Midbrain (tissue), 1 donor: ENCODE measurements at places on chromosomes 7 and 10.
A peak's percentile ranks its signal among the peaks of the same experiment; 100 is the strongest.

GRCh38 chr10:30598105-30598776 is 31.3 kb downstream of the LYZL2 start:
- no peak for DNase-seq

DNA sequence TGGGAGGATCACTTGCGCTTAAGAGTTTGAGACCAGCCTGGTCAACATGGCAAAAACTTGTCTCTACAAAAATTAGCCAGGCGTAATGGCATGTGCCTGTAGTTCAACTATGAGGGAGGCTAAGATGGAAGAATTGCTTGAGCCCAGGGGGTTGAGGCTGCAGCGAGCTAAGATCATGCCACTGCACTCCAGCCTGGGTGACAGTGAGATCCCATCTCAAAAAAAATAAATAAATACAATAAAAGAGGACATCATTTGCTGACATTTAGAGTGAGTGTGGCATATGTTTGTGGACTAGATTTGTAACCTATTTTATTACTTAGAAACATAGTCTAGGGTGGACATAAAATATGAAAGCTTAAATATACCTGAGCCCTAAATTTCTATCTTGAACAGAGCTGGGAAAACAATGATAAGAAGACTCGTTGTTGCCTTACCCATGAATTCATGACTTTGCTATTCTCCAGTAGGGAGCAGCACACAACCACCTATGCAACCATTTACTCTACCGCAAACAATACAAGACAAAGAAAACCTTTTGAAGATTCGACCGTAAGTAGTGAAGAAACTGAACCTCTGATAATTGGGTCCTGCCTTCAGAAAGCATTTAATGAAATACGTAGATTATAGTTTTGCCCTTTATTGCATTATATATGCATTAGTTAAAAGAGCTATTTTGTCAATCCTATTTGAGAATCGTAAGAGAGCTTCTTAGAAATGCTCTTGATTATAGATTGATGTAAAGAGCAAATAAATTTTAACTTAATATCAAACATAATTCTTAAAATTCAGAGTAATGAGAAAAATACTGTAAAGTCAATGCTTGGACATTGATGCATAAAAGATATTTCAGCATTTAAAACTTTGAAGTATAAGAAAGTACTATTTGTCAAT is 83.5 kb downstream of the GNAT3 start:
- peak; percentile 56 for DNase-seq

DNA sequence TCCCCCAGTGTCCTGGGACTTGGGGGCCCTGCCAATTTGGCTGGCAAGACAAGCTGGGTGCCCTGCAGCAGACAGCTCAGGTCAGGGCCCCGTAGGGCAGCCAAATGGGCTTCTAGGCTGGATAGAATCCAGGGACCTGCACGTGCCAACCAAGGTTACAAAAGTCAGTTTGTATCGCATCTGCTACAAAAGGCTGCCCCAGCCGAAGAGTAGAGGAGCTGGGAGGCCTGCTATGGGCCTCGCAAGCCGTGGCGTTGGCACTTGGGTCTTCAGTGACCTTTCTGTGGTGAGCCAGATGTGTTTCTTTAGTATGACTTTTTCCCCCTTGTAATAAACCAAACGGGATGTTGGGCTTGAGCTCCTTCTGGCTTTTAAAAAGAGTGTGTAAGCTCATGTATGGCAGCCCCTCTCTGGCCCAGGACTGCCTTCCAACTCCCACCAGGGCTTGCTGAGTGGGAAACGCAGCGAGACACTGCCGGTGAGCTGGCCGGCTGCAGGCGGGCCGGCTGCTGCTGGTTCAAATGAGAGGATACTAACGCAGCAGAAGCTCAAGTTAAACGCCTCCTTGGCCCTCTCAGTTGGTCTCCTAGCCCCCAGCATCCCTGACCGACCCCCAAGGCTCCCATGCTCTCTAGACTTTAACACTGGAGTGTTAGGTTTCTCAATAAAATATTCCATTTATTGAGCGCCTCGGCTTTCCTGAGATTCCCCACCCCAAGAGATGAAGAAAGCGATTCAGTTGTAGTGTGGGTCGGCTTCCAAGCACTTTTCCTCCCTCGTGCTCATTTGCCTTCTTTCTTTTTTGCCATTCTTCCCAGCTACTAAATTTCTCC is 3.1 kb upstream of the HOXA10 start:
- DNase-seq, result no peak

- no peak for DNase-seq
Observed at GRCh38 chr10:48555310-48556042, 49.4 kb downstream of the ARHGAP22 start.

DNA sequence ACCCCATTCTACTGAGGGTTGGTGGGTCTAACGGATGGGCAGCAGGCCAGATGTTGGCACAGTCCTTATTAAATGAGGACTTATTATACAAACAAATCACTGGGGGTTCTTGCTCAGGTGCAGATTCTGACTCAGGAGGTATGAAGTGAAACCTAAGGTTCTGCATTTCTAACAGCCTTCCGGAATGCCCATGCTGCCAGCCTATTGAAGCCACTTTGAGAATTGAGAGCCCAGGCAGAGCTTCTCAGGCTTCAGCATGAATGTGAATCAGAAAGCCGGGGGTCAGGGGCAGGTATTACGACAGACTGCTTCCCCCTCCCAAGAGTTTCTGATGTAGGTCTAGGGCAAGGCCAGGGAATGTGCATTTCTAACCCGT is 34.1 kb upstream of the NPFFR1 start:
- no peak for DNase-seq

GRCh38 chr10:23311034-23311433 is 33.6 kb downstream of the C10orf67 start:
- DNase-seq, result no peak
